Left renal cortex interstitium (tissue), 4 donors: ENCODE measurements at places on chromosomes 3 and 15.

DNA sequence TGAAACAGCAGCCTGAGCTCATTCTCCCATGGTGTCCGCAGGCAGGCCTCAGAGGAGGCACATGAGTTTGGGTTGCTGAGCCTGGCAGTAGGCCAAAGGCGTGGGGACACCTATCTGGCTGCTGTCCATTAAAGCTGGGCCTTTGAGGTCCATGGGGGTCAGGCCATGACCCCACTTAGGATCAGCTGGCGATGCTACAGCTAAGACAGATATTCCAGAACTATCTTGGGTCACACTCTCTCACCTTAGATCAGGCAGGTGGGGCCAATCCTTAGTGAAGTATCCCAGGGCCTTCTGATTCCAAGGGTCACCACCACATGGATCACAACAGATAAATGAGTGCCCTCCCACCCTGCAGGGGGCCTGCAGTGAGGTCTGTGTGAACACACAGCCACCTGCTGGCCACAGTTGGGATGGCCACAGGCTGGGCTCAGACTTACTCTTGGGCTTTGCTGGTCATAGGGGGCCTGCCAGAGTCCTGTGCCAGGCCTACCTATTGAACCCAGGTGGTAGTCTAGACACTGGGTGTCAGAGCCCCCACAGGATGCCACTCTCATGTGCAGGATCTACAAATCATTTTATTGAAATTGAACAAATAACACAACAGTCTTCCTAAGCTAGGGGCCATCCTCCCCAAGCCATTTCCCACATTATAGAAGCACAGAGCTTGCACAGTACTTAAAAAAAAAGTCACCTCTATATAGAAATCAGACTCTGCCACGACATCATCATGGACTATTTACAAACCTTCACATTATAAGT lies 2.0 kb upstream of the HYAL2 start:
- DNase-seq = no peak

- DNase-seq = no peak
Observed at GRCh38 chr3:194117104-194117845, 18.7 kb upstream of the HES1 start.

GRCh38 chr3:132090921-132091320 lies 56.1 kb upstream of the CPNE4 start:
- no peak for DNase-seq

DNA sequence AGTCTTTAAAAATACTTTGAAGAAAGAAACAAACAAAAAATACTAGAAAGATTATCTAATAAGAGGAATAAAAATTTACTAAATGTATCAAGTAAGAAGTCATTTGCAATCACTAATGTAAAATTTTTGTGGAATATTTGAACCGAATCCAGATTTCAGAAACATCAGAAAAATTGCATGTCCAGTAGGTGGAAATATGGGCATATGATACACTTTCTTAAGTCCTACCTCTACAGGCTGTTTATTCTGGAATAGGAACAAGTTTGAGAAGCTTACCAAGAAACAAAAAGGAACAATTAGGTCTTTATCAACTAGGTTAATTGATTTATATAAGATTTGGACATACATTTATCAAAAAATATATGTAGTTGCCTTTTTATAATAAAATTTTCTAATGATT lies 292.9 kb upstream of the ROBO1 start:
- no peak for DNase-seq

- no peak for DNase-seq
Observed at GRCh38 chr3:73401616-73402279, 223.0 kb downstream of the PDZRN3 start.

DNA sequence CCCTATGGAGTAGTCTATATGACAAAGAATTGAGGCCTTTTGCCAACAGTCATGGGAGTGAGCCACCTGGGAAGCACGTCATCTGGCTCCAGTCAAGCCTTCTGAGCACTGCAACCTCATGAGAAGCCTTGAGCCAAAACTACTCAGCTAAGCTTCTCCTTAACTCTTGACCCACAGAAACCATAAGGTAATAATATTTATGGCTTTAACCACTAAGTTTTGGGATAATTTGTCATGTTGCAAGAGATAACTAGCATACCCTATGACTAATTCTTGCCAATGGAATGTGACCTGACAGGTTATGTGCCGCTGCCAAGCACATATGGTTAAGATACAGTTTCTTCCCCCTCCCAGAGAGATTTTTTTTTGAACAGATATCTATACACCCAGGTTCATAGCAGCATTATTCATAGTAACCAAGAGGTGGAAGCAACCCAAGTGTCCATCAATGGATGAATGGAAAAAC lies 11.8 kb upstream of the SLC6A11 start:
- DNase-seq = no peak

DNA sequence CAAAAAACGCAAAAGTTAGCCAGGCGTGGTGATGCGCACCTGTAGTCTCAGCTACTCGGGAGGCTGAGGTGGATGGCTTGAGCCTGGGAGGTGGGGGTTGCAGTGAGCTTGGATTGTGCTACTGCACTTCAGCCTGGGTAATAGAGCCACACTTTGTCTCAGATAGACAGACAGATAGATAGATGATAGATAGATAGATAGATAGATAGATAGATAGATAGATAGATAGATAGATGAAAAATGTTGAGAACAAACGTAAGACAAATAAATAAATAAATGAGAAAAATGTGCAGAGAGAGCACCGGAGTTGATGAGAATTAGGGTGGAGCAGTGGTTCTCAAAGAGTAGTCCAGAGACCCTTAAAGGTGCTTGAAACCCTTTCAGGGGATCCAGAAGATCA lies 58.4 kb upstream of the ARL8B start:
- no peak for DNase-seq

GRCh38 chr3:49158103-49158709 lies 7.9 kb downstream of the CCDC71 start:
- no peak for DNase-seq

- DNase-seq = no peak
Observed at GRCh38 chr15:76381366-76381765, 44.8 kb downstream of the ISL2 start.

DNA sequence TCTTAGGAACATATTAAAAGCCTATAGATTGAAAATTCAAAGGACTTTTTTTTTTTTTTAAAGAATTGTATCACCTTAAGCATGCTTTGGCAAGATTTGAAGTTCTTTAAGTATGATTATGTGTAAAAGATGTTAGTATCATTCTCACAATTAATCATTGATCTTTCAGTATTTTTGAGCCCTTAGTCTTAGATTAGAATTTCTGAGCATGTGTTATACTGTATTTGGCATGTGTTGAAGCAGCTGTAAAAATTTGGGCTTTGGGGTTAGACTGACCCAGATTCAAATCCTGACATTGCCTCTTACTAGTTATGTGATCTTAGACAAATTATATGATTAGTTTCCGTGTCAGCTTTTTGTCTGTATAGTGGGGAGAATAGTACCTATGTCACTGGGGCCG lies 6.3 kb downstream of the OXSR1 start:
- no peak for DNase-seq

DNA sequence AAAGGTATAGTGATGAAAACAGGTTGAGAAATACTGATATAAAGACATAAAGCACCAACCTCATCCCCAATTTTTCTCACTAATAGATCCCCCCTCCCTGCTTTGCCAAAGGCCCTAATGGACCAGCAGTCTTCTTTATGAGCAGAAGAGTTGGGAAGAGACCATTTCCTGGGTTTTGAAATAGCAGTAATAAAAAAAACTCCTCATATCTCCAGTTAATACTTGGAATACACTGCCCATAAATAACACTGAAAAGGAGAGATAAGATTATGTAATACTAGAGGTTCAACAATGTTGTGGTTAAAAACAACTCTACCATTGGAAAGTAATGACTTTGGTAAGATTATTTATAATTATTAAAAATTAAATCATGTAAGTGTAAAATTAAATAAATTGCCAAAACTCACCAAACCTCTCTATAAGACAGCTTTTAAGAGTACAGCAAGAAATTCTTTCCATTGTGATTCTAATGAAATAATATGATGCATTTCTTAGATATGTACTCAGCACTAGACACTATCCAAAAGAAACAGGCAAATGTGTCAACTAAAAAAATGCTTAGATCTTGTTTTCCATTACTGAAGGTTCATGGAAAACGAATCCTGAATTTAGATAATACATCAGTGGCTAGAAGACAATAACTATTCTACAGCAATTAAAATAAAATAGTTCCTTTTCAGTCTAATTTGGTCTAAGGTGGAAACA lies 88.2 kb downstream of the FAIM start:
- DNase-seq = no peak

GRCh38 chr3:24646790-24647189 lies 152.1 kb upstream of the THRB start:
- no peak for DNase-seq

DNA sequence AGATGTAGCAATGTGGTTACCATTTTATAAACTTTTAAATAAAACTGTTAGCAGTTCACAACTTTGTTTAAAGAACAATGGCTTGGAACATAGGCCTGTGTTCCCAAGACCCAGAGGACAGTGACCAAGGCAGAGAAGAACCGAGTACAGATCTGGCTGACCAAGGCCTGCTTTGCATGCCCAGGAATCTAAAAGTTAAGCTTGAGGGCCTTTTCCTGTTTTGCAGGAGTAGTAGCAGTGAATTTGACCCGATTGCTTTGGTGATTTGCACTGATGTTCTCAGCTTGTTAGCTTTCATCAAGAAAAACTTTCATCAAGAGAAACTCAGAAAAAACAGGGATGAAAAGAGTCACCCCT lies 9.9 kb downstream of the FILIP1L start:
- no peak for DNase-seq

DNA sequence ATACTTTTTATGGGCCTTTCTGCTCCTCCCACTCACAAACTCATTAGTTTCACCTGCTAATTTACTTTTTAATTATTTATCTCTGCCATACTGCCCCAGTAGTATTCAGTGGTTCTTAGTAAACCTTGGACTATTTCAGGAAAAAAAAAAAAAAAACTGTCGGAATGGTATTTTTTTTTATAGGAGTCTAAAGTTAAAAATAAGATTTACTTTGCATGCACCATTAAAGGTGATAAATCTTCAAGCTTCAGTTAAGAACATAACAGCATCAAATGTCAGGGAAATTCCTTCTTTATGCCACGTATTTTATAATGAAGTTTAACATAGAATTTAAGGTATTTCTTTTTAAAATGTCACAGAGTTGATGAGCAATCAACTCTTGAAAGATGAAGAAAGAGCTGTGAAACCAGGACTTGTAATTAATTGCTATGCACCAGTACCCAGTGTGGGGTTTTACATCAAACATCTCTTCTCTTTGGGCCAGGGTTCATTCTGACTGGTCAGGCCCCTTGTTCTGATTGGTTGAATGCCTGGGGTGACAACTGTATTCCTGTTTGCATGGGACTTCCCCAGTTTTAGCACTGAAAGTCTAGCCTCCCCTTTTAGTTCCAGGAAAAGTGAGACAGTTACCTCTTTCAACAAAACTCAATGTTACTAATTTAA lies 40.3 kb upstream of the PTPRG start:
- no peak for DNase-seq

DNA sequence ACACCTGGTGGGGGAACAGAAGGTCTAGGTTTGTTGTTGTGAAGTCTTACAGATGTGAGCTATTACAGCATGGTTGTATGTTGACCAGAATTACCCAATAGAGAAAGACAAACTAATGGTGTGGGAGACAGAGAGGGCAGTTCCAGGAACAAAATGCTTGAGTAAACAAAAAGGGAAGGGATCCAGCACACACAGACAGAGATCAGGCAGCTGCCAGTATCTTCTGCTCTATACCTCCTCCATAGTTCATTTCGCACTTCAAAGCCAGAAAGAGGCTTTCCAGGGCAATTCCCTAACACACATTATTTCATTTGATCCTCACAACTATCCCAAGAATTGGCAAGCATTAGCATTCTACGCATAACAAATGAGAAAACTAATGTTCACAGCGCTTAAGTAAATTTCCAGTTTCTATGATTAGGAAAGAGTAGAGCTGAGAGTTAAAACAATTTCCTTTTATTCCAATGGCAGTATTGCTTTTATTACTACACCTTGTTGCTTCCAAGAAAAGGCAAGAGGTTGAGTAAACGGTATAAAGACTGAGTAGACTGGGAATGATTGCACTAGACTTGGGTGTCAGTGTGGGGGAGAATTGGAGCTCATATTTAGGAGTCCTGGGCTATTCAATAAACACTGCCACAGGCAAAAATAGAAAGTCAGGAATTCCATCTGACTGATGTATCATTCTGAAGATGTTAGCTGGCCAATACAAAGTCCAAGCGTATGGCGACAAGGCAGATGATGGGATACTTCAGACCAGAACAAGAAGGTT lies 39.7 kb upstream of the ZNF280D start:
- no peak for DNase-seq

GRCh38 chr15:74827614-74828013 lies 1.2 kb downstream of the CPLX3 start:
- no peak for DNase-seq

GRCh38 chr3:30970183-30970582 lies 75.7 kb upstream of the GADL1 start:
- no peak for DNase-seq

DNA sequence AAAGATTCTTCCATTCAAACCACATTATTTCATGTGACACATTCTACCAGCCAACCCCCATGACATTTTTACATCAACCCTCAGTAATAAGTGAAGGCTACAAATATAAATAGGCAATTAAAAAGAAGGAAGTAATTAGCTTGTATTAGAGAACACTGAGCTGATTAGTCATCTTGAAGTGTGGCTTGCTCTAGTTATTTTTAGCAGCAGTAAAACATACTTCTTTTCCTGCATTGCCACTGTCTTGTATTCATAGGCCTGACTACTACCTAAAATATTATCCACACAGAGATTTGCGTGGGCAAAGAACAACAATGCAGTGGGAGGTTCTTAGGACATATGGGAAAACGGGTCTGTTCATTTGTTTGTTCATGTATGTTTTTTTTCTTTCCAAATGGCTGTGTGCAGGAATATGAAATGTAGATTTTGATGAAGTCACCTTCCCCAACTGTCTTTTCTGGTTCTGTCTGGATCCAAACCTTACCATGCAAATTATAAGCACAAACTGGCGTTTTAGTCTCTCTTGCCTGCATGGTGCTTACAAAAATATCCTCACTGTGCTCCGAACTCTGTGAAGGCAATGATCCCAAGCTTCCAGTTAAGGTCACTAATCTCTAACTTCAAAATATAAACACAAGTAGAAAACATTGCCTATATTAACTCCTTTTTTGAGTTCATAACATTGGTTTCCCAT lies 31.5 kb upstream of the TM4SF4 start:
- DNase-seq = no peak

DNA sequence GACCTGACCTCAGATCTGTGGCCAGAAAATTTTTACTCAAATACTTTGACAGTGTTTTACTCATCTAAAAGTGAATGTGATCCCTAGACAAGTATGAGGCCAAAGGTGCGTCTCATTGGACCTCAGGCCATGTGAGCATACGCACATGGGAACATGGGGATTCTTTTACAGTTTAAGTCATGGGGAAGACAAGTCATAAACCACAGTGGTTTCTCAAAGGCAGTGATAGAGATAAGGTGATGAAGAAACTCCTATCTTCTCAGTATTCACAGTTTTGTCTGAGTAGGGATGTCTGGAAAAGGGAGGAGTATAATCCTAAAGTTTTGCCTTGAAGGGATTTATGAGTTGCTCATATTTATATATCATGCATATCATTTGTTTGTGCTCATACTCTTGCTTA lies 173.8 kb downstream of the FNDC3B start:
- no peak for DNase-seq
